ENCODE measurements at places on chromosomes 1 and 21.

GRCh38 chr21:14871861-14872260 lies 192.9 kb downstream of the NRIP1 start:
- no peak for DNase-seq

GRCh38 chr1:227032396-227032795 lies 92.3 kb downstream of the COQ8A start:
- no peak for DNase-seq

DNA sequence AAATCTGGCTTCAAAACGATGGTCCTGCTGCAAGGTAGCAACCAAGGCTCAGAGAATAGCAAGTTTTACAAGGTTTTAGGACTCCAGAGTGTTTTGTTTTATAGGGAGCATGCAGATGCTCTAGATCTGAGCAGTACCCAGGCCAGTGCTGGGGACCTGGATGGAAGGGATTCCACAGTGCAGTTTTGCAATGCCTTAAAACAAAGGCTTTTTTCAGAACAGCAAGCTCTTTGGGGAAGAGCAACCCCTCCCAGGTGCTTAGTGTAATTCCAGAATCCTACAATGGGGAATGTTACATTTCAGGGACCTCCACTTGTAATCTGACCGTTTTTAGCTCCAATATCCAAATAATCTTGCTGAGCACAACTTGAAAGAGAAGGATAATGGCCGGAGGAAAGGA lies 6.7 kb downstream of the ROR1 start:
- no peak for DNase-seq

- DNase-seq, result peak; percentile 46
Measured at GRCh38 chr1:53769780-53770179, 30.8 kb upstream of the GLIS1 start.

- DNase-seq, result peak; percentile 83
Measured at GRCh38 chr1:31505911-31506497, 70.3 kb upstream of the TINAGL1 start.

DNA sequence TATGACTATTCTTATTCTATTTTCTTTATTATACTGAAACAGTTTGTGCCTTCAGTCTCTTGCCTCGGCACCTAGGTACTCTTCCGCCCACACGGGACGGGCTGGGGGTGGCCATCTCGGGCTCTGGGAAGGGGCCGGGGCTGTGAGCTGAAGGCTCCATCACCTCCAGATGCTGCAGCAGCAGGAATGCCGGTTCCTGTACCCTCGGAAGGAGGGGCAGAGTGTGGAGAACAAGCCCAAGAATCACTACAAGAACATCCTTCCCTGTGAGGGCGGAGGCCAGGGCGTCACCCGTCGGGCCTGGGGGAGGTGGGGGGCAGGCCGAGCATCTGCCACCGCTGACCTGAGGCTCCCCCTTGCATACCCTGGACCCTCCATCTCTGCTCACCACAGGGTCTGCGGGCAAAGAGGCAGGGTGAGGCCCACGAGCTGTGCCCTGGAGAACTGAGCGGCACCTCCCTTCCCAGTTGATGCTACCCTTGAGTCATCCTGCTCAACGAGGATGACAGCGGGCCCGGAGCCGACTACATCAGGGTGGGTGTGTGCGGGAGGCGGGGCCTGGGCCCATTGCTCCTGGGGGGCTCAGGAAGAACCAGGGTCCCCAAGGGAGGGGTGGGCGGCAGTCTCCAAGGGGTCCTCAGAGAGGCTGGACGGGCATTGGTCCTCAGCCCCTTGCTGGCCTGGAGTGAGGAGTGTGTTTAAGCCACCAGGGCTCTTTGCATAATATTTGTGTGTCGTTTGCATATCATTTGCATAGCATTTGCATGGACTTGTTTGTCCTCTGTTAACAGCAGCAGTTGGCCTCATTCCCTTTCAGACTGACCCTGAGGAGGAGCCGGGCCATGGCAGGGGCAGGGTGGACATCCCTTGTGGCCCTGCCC lies 7.5 kb downstream of the RNF223 start:
- DNase-seq, result peak; percentile 22

GRCh38 chr1:183424691-183425090 lies 6.5 kb upstream of the NMNAT2 start:
- DNase-seq, result no peak

DNA sequence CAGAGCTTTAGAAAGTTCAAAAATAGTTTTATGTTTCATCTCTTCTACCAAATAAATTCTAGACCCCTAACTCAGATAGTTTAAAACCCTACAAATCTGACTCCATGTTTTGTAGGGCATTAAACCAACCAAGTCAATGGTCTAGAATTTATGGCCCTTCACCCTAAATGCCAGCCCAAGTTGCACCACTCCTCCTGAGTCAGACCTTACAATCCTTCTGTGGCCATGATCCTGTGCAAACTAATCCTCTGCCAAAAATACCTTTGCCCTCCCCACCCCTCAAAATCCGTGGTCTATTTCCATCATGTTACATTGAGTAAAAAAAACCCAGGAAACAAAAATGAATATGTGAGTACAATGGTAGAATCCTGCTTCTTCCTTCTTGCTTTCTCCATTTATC lies 179.3 kb downstream of the NR5A2 start:
- DNase-seq, result no peak

GRCh38 chr1:28535180-28535579 lies 17.7 kb upstream of the TRNAU1AP start:
- DNase-seq, result no peak

DNA sequence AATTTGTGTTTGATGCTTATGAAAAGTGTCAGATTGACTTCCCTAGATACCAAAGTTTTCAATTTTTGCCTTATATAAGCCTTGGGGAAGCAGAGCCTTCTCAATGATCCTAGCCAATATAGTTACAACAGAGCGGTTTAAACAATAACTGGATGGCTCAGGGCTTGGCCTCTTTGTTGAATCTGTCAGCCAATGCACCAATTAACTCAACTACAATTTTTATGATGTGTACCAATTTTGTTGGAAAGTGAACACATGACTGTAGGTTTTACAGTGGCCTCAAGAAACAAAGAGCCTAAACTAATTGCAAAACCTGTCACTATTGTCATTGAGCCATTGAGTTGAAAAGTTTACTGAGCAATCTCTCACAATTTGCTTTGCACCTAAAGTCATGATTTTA lies 71.6 kb upstream of the RGS18 start:
- no peak for DNase-seq

- no peak for DNase-seq
Measured at GRCh38 chr1:101051688-101052638, 26.4 kb upstream of the DPH5 start.

DNA sequence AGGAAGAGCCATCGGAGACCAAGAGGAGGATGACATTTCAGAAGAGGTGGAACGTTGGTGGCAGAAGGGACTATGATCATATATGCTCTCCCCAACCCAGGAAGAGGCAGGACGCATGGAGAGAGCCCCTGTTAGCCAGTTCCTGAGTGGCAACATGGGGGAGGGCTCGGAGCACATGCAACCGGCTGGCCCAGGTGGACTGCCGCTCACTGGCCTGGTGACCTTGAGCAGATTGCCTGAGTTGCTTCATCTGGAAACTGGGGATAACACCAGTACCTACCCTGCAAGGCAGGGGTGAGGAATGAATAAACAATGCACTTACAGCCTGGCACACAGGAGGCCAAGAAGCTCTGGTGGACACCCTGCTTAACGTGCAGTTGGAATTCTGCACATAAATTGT lies 29.0 kb downstream of the SYT6 start:
- no peak for DNase-seq

GRCh38 chr1:157310401-157310800 lies 172.2 kb upstream of the ETV3 start:
- DNase-seq, result no peak

GRCh38 chr1:211372463-211372862 lies 45.8 kb downstream of the TRAF5 start:
- DNase-seq, result no peak

DNA sequence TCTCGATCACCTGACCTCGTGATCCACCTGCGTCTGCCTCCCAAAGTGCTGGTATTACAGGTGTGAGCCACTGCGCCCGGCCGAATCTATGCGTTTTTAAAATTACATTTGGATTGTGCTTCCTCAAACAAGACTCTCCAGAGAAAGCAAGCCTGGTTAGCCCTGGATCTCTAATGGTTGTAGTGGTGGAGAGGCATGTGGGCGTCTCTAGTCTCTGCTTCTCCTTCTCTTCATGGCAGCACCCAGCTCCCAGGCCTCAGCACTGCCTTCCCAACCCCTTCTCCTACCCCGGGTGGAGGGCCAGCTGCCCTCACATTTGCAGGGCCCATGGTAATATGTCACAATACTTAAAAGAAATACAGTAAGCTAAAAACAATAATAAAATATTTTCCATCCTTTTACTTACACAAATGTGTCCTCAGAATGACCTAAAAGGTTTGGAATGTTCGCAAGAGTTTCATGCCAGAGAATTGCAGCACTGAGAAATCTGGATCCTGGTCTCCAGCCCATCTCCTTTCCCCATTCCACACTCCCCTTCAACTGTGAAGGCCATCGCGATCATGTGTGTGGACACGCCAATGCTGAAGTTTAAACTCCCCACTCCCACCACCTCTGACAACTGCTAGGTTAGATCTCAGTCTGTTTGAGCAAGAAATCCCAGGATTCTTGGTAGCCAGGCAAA lies 7.0 kb downstream of the OR14I1 start:
- no peak for DNase-seq

DNA sequence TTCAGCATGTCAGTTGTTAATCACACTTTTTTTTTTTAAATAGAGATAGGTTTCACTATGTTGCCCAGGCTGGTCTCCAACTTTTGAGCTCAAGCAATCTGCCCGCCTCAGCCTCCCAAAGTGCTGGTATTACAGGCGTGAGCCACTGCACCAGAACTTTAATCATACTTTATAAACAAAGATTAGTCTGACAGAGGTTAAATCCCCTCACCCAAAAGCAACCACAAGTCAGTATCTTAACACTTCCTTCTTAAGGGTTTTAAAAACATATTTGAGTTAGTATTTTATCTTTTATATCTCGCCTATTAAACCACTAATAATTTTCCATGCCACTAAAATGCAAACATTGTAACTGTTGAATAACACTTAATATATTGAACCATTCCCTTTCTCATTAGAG lies 70.2 kb downstream of the COP1 start:
- DNase-seq, result no peak

DNA sequence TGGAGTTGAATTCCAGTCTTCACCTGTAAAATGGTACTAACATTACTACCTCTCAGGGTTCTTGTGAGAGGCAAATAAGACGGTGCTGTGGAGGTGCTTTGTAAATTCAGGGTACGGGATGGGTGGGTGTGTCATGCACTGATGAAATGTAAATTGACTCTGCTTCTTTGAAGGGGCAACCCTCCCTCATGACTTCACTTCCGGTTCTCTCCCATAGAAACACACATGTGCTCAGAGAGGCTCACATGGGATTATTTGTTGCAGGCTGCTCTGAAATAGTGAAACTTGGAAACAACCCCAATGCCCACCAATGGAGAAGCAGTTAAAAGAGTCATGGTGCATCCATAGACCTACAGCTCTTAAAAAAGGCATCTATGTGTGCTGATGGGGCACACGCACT lies 44.9 kb upstream of the SCMH1 start:
- DNase-seq, result peak; percentile 12

GRCh38 chr21:42757826-42758655 lies 104.6 kb downstream of the PDE9A start:
- DNase-seq, result no peak

GRCh38 chr1:81192647-81193642 lies 607.8 kb upstream of the ADGRL2 start:
- DNase-seq, result no peak

DNA sequence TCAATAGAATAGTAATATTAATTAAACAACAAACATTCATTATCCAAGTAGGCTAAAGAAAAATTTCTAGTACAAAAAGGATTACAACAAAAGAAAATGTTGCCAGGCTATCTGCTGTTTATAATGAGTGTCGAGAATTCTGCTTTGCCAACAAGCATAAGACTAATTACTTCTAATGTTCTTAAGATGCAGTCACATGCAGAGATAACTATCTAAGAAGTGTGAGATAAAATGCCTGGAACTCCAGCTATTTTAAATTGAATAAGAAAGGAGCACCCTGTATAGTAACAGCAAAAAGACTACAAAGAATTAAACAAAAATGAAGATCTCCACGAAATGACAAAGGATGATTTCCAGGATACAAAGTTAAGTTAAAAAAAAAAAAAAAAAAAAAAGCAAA lies 59.9 kb downstream of the APP start:
- no peak for DNase-seq

- no peak for DNase-seq
Measured at GRCh38 chr1:29240986-29241385, 4.7 kb downstream of the PTPRU start.

DNA sequence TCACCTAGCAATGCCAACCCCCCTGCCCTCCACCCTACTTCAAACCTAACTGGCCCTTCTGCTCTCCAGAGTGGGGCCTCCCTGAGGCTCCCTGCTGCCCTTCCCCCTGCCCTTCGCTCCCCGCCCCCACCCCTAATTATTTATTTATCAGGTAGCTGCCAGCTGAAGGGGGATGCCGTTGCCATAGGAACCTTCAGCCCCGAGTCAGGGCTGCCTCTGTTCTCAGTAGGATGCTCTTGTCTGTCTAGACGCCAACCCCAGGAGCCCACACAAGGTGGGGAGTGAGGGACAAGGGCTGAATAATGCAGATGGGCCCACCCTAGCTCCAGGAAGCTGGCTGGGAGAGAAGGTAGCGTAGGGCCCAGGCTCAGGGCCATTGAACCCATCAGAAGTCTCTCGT lies 41.1 kb downstream of the NKAIN1 start:
- no peak for DNase-seq

Data from fibroblast of skin of back (primary cell).